ENCODE measurements at places on chromosomes 11 and 22.

DNA sequence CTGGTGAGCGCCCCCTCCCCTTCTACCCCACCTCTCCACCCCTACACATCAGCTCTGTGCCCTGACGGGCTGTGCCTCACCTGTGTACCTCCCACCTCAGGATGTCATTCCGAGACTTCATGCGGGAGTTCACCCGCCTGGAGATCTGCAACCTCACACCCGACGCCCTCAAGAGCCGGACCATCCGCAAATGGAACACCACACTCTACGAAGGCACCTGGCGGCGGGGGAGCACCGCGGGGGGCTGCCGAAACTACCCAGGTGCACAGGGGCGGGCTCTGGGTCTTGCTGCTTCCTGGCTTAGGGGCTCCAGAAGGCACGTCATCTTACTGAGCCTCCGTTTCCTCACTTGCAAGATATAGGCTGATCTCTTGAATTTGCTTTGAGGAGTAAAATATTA, 6.8 kb downstream of the CAPN1 start:
- no peak overlapping the region for H3K27ac ChIP-seq
- no peak overlapping the region for H3K4me3 ChIP-seq
- no peaks in the 10 kb centered on the region for H3K27me3 ChIP-seq
- no peaks in the 10 kb centered on the region for H3K4me1 ChIP-seq
- peaks cover 51% of the 10 kb centered on the region for H3K36me3 ChIP-seq
- no peak for DNase-seq

- no peaks in the 10 kb centered on the region for H3K27me3 ChIP-seq
- H3K4me3 ChIP-seq: no peak overlapping the region
- H3K4me1 ChIP-seq: peaks cover 5% of the 10 kb centered on the region
- no peak overlapping the region for H3K27ac ChIP-seq
These were observed 73.1 kb upstream of the GDPD4 start for GRCh38 chr11:77374611-77375031.

- no peaks in the 10 kb centered on the region for H3K36me3 ChIP-seq
- no peak overlapping the region for H3K4me3 ChIP-seq
- DNase-seq: no peak
- H3K4me1 ChIP-seq: no peaks in the 10 kb centered on the region
These were observed 346.4 kb upstream of the ARHGAP42 start for GRCh38 chr11:100340466-100341319.

- no peak overlapping the region for H3K27ac ChIP-seq
- H3K4me1 ChIP-seq: peaks cover 4% of the 10 kb centered on the region
- H3K36me3 ChIP-seq: no peaks in the 10 kb centered on the region
These were observed 6.5 kb downstream of the PANX2 start for GRCh38 chr22:50176850-50177536.

- no peaks in the 10 kb centered on the region for H3K27me3 ChIP-seq
- H3K27ac ChIP-seq: no peak overlapping the region
- DNase-seq: no peak
- H3K4me3 ChIP-seq: no peak overlapping the region
- H3K36me3 ChIP-seq: no peaks in the 10 kb centered on the region
- no peaks in the 10 kb centered on the region for H3K4me1 ChIP-seq
These were observed 33.5 kb downstream of the SCUBE2 start for GRCh38 chr11:9057888-9058287.

DNA sequence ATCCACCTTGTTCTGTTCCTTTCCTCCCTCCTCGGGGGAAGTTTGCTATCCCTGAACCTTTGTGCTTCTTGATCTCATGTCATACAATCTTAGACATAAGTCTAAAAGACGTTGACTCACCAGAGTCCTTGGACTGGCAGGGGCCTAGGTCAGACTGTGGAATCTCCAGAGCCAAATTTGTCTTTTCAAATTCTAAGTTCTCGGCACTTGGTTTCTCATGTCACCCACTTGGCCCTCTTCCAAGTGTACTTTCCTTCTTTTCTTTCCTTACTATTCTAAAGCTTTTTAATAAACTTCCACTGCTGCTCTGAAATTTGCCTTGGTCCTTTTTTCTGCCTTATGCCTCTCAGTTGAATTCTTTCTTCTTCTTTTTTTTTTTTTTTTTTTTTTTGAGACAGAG, 30.1 kb upstream of the SMPD1 start:
- no peaks in the 10 kb centered on the region for H3K27me3 ChIP-seq
- no peak for DNase-seq
- peaks cover 3% of the 10 kb centered on the region for H3K4me1 ChIP-seq

DNA sequence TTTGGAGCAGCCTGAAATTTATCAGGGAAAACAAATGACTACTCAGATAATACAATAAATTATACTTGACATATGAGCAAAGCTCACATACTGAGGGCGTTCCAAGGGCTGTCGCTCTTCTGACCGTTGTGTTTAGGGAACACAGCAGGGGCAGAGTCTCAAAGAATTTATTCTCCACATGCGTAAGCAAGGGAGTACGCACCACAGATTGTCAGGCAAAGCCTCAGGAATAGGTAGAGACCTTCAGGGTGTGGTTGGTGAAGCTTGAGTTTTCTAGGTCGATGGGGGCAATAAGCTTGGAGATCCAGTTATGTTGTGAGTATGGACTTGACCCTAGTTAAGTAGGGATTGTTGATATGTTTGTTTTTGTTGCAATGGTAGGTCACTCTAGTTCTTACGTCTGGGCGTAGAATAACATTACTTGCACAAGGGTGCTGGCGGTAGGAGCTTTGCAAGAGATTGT, 830 bp downstream of the ACAT1 start:
- peak overlapping the region; percentile 76 for H3K4me3 ChIP-seq
- no peak for DNase-seq
- H3K27ac ChIP-seq: no peak overlapping the region
- no peaks in the 10 kb centered on the region for H3K36me3 ChIP-seq
- H3K4me1 ChIP-seq: no peaks in the 10 kb centered on the region

- H3K27ac ChIP-seq: no peak overlapping the region
- H3K4me3 ChIP-seq: no peak overlapping the region
- H3K4me1 ChIP-seq: peaks cover 6% of the 10 kb centered on the region
- peaks cover 56% of the 10 kb centered on the region for H3K27me3 ChIP-seq
- H3K36me3 ChIP-seq: no peaks in the 10 kb centered on the region
- no peak for DNase-seq
These were observed 3.4 kb downstream of the CCND1 start for GRCh38 chr11:69644071-69644961.

- no peak for DNase-seq
- H3K27ac ChIP-seq: no peak overlapping the region
- H3K27me3 ChIP-seq: peaks cover 20% of the 10 kb centered on the region
- H3K4me3 ChIP-seq: peak overlapping the region; percentile 26
- no peaks in the 10 kb centered on the region for H3K36me3 ChIP-seq
- peaks cover 54% of the 10 kb centered on the region for H3K4me1 ChIP-seq
These were observed 663 bp upstream of the LARGE2 start for GRCh38 chr11:45921561-45922424.

GRCh38 chr11:129930296-129930695, 34.9 kb upstream of the NFRKB start:
- H3K27ac ChIP-seq: no peak overlapping the region
- no peak overlapping the region for H3K4me3 ChIP-seq
- H3K36me3 ChIP-seq: peaks cover 3% of the 10 kb centered on the region

GRCh38 chr11:14980854-14981253, 8.7 kb upstream of the CALCA start:
- DNase-seq: no peak
- no peak overlapping the region for H3K27ac ChIP-seq
- peaks cover 5% of the 10 kb centered on the region for H3K27me3 ChIP-seq
- no peak overlapping the region for H3K4me3 ChIP-seq
- no peaks in the 10 kb centered on the region for H3K4me1 ChIP-seq

GRCh38 chr11:36367806-36368680, 72.0 kb downstream of the PRR5L start:
- DNase-seq: no peak
- H3K27ac ChIP-seq: no peak overlapping the region
- H3K4me3 ChIP-seq: no peak overlapping the region
- H3K4me1 ChIP-seq: peaks cover 6% of the 10 kb centered on the region
- no peaks in the 10 kb centered on the region for H3K36me3 ChIP-seq

GRCh38 chr11:112776834-112777233, 184.4 kb upstream of the NCAM1 start:
- H3K27ac ChIP-seq: no peak overlapping the region
- no peaks in the 10 kb centered on the region for H3K36me3 ChIP-seq
- H3K4me1 ChIP-seq: no peaks in the 10 kb centered on the region

- peaks cover 9% of the 10 kb centered on the region for H3K4me1 ChIP-seq
- peaks cover 33% of the 10 kb centered on the region for H3K36me3 ChIP-seq
- DNase-seq: no peak
- no peaks in the 10 kb centered on the region for H3K27me3 ChIP-seq
- no peak overlapping the region for H3K27ac ChIP-seq
- H3K4me3 ChIP-seq: no peak overlapping the region
These were observed 20.4 kb downstream of the C22orf23 start for GRCh38 chr22:37932821-37933578.

DNA sequence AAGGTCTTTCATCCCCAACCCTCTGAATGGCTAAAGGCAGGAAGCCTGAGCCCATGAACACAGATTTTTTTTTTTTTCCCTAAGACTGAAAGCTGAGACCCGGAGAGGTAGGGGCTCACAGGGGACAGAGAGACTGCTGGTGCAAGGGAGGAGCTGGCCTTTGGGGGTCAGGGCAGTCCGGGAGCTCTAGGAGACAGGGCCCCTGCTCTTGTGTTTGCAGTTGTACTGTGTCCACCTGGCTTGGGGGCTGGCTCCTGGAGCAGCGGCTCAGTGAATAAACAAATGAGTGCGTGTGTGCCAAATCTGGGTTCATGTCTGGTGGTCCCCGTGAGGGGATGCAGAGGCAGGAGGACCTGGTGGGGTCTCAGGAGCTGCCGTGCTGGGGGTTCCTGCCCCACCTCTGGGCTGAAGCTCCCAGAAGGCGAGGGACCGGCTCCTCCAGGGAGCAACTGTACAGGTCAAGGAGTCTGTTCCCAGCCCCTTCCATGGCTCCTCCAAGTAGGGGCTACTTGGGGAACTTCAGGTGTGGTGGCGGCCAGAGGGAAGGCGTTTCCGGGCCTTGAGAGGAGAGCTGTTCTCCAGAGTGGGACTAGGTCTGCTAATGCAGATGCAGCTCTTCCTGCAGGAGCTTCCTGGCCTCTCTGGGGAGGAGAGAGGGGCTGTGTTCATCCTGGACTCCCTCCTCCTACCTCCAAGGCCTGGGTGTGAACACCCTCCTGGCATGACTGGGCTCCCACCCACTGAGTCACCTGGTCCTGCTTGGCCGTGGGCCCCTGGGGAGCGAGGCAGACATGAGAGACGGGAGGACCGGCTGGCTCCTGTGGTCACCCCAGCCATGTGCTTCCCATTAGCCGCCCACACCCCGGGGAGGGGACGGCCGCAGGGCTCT, 57.6 kb downstream of the FBXO7 start:
- H3K36me3 ChIP-seq: no peaks in the 10 kb centered on the region
- H3K4me3 ChIP-seq: no peak overlapping the region
- H3K27ac ChIP-seq: no peak overlapping the region
- H3K4me1 ChIP-seq: no peaks in the 10 kb centered on the region
- H3K27me3 ChIP-seq: peaks cover 49% of the 10 kb centered on the region

DNA sequence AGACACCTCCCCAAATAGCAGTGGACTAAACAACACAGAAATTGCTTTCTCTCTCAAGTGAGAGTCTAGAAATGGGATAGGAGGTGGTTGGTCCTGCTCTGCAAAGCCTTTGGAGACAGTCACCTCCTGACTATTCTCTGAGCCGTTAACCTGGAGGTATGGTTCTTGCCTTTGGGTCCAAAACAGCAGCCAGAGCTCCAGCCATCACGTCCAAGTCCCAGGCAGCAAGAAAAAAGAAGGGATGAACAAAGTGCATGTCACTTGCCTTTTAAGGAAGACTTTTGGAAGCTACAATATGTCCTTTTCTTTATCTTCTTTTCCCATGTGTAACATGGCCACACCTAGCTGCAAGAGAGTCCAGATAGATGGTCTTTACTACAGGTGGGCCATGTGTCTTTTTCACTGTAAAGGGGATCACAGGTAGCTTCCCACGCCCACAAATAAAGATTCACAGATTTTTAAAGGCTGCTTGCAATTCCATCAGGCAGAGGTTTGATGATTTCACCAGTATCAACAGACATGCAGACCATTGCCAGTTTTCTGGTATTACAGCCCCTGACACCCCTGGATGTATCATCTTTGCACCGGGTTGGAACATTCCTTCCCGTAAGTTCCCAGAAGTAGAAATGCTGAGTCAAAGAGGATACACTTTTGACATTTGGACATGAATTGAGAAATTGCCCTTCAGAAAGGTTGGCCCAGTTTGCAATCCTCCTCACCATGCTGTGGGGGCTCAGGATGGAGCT, 66.0 kb downstream of the MYEOV start:
- no peak for DNase-seq
- no peak overlapping the region for H3K4me3 ChIP-seq
- H3K27me3 ChIP-seq: no peaks in the 10 kb centered on the region
- no peak overlapping the region for H3K27ac ChIP-seq
- no peaks in the 10 kb centered on the region for H3K36me3 ChIP-seq

DNA sequence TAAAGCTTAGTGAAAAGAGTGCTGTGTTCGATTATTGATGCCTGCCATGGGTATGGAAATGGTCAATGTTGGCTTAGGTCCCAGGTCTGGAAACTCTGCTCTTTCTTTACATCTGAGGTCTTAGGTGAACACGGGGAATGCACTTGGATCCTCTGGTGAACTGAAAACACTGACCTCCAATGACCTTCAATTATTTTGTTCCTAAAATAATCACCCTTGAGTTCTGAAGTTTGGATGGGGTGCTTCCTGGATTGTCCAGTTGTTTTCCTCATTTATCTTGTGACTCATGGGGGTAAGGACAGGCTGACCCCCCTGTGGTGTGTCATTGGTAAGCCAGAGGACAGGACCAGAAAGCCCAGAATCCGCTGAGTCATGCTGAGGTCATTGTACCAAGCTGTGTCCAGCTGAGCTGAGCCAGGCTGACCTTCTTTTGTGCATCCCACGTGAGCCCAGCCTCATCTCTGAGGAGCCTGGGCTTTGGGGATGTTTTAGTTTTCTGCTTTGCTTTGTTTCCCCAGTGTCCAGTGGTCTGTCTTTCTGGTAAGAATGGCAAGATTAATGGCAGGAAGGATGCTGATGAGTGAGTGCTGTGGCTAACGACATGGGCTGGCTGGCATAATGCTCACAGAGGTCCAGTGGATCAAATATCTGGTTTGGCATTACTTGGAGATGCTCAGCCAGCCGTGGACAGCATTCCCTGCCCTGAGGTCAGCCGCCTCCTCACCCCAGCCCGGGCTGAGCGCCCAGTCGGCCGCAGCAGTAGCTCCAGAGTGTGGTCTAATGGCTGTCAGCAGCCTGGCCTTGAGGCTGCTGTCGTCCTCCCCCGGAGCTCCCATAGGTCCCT, 35.6 kb downstream of the AMPD3 start:
- H3K4me1 ChIP-seq: peaks cover 8% of the 10 kb centered on the region
- no peaks in the 10 kb centered on the region for H3K27me3 ChIP-seq
- no peak overlapping the region for H3K4me3 ChIP-seq
- peaks cover 89% of the 10 kb centered on the region for H3K36me3 ChIP-seq

GRCh38 chr11:3817181-3817800, 8.9 kb downstream of the PGAP2 start:
- H3K4me3 ChIP-seq: no peak overlapping the region
- H3K4me1 ChIP-seq: no peaks in the 10 kb centered on the region
- peaks cover 6% of the 10 kb centered on the region for H3K36me3 ChIP-seq
- no peaks in the 10 kb centered on the region for H3K27me3 ChIP-seq
